ENCODE measurements at places on chromosomes 5 and 9. TPM values are rescaled to one million over a fixed set of nuclear protein-coding genes. Genes with fewer than 3 reads are reported as not detected.

DNA sequence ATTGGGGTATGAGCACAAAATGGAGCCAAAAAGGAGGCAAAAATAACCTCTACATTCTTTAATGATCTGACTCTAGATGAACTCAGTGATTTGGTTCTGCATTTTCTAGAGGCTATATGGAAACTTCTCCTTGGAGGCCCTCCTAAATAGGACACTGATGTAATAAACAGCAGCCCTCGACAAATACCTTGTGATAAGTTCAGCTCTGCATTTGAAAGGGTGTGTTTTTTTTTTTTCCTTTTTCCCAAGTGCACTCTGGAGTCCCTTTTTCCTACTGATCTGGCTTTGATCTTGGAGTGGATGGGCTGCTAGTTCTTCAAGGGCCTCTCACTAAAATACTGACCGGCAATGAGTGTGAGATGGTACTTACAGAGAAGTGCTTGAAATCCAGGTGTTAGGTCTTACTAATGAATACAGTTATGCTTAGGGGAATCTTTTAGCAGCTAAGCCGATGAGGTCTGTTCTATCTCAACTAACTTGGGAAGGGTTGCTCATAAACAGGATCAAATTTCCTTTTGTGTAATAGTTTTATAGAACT lies 161.7 kb downstream of the MAST4 start:
- no peaks in the 10 kb centered on the region for H3K4me1 ChIP-seq
- no peak overlapping the region for H3K27ac ChIP-seq
- H3K4me3 ChIP-seq, result no peak overlapping the region
- no peaks in the 10 kb centered on the region for H3K27me3 ChIP-seq

GRCh38 chr9:137317718-137318511 lies 15.8 kb upstream of the NRARP start:
- H3K36me3 ChIP-seq, result no peaks in the 10 kb centered on the region
- H3K27ac ChIP-seq, result no peak overlapping the region
- no peak overlapping the region for H3K4me3 ChIP-seq
- no peaks in the 10 kb centered on the region for H3K4me1 ChIP-seq
- peaks cover 9% of the 10 kb centered on the region for H3K27me3 ChIP-seq

DNA sequence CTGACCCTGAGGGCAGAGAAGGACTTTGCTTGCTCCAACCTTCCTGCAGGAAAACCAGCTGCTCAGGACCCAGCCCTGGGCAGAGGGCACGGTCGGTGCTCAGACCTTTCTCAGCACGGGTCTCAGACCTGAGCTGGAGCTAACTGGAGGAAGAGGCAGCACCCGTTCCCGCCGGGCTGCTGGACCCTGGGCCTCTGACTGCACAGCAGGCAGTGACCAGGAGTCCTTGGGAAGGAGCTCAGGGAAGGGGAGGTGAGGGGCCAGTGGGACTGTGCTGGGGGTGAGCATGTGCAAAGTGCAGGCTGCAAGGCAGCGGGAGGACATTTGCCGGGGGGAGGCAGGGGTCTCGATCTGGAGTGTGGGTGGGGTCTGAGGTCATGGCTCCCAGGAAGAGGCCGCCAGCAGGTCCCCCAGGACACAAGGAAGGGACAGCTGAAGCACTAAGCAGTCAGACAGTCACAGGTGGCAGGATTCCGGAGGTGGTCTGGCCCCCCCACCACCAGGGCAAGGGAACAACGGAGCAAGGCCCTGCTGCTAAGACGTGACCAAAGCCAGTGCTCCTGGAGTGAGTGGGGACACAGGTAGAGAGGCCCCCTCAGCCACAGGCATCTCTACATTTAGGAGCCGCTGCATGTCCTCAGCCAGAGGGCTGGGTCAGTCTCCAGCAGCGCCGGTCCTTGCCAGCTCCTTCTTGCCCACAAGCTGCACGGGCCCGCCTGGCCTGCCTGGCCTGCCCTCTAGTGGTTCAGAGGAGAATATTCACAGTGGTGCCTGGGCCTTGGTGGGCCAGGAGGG lies 4.8 kb upstream of the DPM2 start:
- H3K4me3 ChIP-seq, result no peak overlapping the region

GRCh38 chr9:93567271-93567959 lies 9.0 kb upstream of the PHF2 start:
- H3K27me3 ChIP-seq, result no peaks in the 10 kb centered on the region
- H3K27ac ChIP-seq, result peak overlapping the region; percentile 91
- H3K4me3 ChIP-seq, result peak overlapping the region; percentile 57
- H3K4me1 ChIP-seq, result no peaks in the 10 kb centered on the region
- no peaks in the 10 kb centered on the region for H3K36me3 ChIP-seq
- no peak for DNase-seq

The MCTP1 gene
- 114 TPM for total RNA-seq

The CAST gene
- 98.2 TPM for total RNA-seq

DNA sequence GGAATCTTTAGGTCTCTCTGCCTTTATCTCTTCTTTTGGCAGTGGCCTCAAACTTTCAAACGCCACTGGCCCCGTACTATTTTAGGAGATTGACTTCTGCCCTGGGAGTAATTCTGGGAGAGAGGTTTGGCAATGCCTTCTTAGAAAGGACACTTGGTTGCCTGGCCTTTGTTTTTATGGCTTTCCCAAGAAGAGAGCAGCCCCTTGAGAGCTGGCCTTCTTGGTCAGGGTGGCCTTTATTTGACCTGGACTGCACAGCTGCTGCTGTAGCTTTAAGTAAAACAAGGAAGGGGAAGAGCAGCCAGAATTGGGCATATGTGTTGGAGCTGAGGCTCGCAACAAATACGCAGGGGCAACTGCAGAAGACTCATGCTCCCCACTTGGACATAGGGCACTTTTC lies 60.8 kb downstream of the PTPN3 start:
- H3K4me1 ChIP-seq, result no peaks in the 10 kb centered on the region
- no peak overlapping the region for H3K4me3 ChIP-seq
- DNase-seq, result no peak
- H3K36me3 ChIP-seq, result no peaks in the 10 kb centered on the region
- no peaks in the 10 kb centered on the region for H3K27me3 ChIP-seq

GRCh38 chr5:24376616-24377015 lies 268.2 kb downstream of the CDH10 start:
- H3K36me3 ChIP-seq, result no peaks in the 10 kb centered on the region
- no peak overlapping the region for H3K4me3 ChIP-seq
- no peak for DNase-seq

The CFAP77 gene
- total RNA-seq, result not detected

The GDF9 gene
- total RNA-seq, result 1.8 TPM

DNA sequence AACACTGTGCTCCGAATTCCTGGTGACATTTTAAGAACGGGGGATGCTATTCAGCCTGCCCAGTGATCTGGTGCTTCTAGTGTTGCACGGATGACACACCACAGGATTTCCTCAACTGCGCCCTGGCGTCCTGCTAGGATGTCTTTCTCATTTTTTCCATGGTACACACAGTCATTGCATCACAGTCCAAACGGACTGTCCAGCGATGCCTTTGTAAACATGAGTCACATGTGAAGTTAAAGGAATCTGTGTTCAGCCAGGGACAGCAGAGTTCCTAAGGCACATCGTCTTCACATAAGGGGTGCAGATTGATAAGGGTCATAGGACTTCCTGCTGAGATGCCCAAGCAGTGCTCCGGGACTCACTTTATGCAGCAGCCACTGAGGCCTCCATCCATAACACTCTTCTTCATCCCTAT lies 9.3 kb upstream of the PTPN3 start:
- no peaks in the 10 kb centered on the region for H3K36me3 ChIP-seq
- no peak overlapping the region for H3K27ac ChIP-seq
- no peak for DNase-seq
- H3K4me3 ChIP-seq, result no peak overlapping the region

The SLC34A1 gene
- not detected for total RNA-seq

DNA sequence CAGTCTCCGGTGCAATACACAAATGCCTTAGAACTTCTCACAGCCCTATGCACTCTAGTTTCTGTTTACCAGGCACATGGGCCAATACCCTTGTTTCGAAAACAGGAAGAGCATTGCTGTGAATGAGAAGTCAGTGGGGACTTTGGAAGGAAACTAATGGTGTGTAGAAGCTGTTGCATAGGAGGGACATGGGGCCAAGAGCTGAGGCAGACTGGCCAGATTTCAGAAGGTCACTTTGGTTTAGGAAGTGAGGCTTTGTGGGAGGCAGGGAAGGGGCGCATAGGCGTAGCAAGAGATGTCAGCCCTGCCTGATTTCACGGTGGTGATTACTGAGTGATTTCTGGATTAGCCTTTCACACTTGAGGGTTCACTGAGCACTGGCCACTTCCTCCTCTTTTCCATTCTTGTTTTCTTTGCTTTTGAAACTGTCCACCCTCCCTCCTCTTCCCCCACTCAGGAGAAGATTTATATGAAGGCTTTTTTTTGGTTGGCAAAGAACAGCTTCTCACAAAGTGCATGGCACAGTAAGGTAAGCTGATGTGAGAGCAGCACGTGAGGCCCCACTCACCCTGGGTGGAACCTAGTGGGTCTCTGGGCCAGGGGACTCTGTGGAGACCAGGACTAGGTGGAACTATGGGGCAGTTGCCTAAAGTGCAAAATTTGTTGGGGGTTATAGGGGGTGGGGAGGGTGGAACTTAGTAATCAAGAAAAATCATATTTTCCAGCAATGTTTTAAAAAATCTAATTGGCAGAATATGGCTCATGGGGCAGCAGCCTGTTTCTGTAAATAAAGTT lies 6.1 kb upstream of the TMEM252 start:
- no peaks in the 10 kb centered on the region for H3K36me3 ChIP-seq
- peak overlapping the region; percentile 14 for H3K27ac ChIP-seq
- H3K4me1 ChIP-seq, result no peaks in the 10 kb centered on the region
- DNase-seq, result no peak
- no peak overlapping the region for H3K4me3 ChIP-seq

DNA sequence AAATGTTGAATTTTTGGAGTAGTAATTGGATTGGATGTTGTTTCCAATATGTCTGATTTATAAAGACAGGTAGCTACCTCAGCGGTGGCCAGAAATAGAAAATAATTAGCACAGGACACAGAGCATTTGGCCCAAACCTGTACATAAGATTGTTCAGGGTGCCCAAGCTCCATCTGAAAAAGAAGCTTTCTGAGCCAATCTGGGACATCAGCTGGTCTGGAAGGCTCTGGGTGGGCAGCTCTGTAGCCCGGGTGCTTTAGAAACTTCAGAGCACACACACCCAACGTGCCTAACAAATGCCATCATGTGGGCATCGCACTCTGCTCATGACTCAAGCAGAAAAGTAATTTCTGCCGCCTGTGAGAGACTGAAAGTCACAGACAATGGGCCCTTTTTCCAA lies 460.7 kb downstream of the ICE1 start:
- no peaks in the 10 kb centered on the region for H3K4me1 ChIP-seq
- no peak overlapping the region for H3K4me3 ChIP-seq
- no peak overlapping the region for H3K27ac ChIP-seq
- H3K27me3 ChIP-seq, result no peaks in the 10 kb centered on the region

- H3K36me3 ChIP-seq, result no peaks in the 10 kb centered on the region
- no peak overlapping the region for H3K4me3 ChIP-seq
- H3K4me1 ChIP-seq, result no peaks in the 10 kb centered on the region
- DNase-seq, result no peak
- no peaks in the 10 kb centered on the region for H3K27me3 ChIP-seq
Observed at GRCh38 chr5:24642022-24642421, 2.8 kb downstream of the CDH10 start.

DNA sequence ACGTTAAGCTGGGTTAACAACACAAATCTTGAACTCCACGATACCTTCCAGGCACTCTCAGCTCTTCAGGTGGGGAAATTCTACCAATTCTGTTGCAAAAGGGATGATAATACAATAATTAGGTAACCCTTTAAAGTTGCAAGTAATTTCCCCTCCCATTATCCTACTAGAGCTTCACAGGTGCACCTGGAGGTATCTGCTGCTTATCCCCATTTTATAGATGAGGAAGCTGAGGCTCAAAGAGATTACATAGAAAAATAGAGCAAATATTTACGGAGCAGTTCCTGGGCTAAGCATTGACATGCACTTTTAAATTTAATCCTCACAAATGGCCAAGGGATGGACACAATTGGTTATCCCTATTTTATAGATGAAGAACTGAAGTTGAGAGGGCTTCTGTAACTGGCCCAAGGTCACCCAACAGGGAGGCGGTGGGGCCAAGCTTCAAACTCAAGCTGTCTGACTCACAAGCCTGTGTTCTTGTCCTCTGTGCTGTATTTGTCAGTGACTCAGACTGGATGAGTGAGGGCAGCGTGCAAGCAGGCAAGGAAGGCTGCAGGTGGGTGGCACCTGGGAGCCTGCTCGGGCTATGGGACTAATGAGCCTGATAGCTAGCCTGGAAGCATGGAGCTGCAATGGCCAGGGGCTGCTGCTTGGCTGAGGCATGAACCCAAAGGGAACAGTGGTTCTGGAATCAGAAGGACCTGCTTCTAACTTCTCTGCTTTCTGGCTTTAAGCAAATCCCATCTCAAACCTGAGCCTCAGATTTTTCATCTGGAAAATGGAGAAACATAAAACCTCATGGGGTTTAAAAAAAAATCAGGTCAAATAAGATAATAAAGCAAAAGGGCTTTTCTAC lies 105.5 kb downstream of the PDE6A start:
- no peaks in the 10 kb centered on the region for H3K27me3 ChIP-seq
- no peak overlapping the region for H3K27ac ChIP-seq
- no peaks in the 10 kb centered on the region for H3K36me3 ChIP-seq
- H3K4me1 ChIP-seq, result no peaks in the 10 kb centered on the region

The MSX2 gene
- total RNA-seq, result not detected

DNA sequence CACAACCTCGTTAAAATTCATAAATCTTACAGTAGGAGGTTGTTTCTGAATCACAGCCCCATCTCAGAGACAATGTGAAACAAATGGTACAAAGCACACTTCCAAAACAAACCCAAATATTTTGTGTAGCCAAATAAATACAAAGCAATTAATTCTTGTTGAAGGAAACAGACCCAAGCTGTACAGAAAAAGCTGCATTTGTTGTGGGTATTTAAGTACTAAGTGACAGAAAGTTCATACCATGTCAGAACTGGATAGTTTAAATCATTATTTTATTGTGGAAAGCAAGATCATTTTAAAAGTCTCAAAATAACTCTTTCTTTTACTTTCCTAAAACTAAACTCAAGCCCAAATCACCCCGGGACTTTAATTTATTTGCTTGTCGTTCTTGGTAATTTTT lies 570.7 kb downstream of the ELAVL2 start:
- DNase-seq, result no peak
- H3K36me3 ChIP-seq, result no peaks in the 10 kb centered on the region
- H3K4me1 ChIP-seq, result no peaks in the 10 kb centered on the region
- H3K4me3 ChIP-seq, result no peak overlapping the region
- no peak overlapping the region for H3K27ac ChIP-seq
- H3K27me3 ChIP-seq, result no peaks in the 10 kb centered on the region

DNA sequence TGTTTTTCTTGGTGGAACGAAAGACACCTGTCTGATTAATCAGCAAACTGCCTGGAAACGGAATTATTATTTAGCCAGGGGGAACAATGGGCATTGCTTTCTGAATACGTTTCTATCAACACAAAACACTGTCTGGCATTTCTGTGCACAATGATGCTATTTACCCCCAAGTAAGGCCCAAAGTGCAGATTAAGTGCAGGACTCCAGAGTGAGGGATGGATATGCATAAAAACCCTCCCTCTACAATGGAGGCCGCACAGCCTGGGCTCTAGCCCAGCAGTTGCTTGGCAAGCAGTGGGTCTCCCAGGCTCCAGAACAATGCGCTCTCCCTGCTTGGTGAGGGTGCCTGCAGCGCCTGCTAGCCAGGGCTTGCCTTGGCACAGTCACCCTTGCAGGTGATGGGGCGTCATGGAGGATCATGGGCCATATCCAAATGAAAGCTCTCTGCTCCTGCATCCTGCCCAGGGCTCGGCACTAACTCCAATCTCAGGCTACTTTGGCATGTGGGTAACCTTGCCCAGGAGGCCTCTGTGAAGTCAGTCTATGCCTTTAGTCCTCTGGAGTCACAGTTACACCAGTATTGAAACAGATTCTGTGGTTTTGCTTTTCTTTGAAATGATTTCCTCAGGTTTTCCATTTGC lies 11.5 kb upstream of the SPATA24 start:
- peak overlapping the region; percentile 57 for H3K27ac ChIP-seq
- peaks cover 7% of the 10 kb centered on the region for H3K4me1 ChIP-seq
- no peaks in the 10 kb centered on the region for H3K36me3 ChIP-seq
- no peak overlapping the region for H3K4me3 ChIP-seq
- no peaks in the 10 kb centered on the region for H3K27me3 ChIP-seq
- DNase-seq, result no peak
